ENCODE measurements at places on chromosomes 12 and 14. TPM values are rescaled to one million over a fixed set of nuclear protein-coding genes. Genes with fewer than 3 reads are reported as not detected.

The CDKN3 gene
- not detected for polyA plus RNA-seq

The CFAP54 gene
- polyA plus RNA-seq = 0.13 TPM

The RTN1 gene
- polyA plus RNA-seq = 0.24 TPM

The GPR132 gene
- polyA plus RNA-seq = 37.2 TPM

The SSTR1 gene
- polyA plus RNA-seq = not detected

The KRT7 gene
- not detected for polyA plus RNA-seq

The ALX1 gene
- polyA plus RNA-seq = not detected

The SOCS4 gene
- 2.2 TPM for polyA plus RNA-seq

The FAM222A gene
- 0.10 TPM for polyA plus RNA-seq

The WIF1 gene
- not detected for polyA plus RNA-seq

The HCFC2 gene
- 7.4 TPM for polyA plus RNA-seq

The PELI2 gene
- 0.85 TPM for polyA plus RNA-seq

The CLEC4A gene
- 6.9 TPM for polyA plus RNA-seq

The CCNB1IP1 gene
- 17.6 TPM for polyA plus RNA-seq

The NR1H4 gene
- not detected for polyA plus RNA-seq

The ALKBH2 gene
- 17.6 TPM for polyA plus RNA-seq

The GPR137C gene
- polyA plus RNA-seq = not detected

The KRT72 gene
- not detected for polyA plus RNA-seq

The TBC1D30 gene
- polyA plus RNA-seq = not detected

The ZBTB1 gene
- 57.3 TPM for polyA plus RNA-seq

The TEX52 gene
- not detected for polyA plus RNA-seq

The RNASE8 gene
- polyA plus RNA-seq = not detected

The SERPINA5 gene
- not detected for polyA plus RNA-seq

The HRK gene
- 3.7 TPM for polyA plus RNA-seq

The OR6C2 gene
- polyA plus RNA-seq = not detected

The ARMH4 gene
- polyA plus RNA-seq = 0.50 TPM

The ACSM4 gene
- not detected for polyA plus RNA-seq

The HSPB8 gene
- polyA plus RNA-seq = not detected

The EPYC gene
- not detected for polyA plus RNA-seq

The PPP4R3A gene
- 127 TPM for polyA plus RNA-seq

The LRP6 gene
- not detected for polyA plus RNA-seq

The CHGA gene
- polyA plus RNA-seq = 0.44 TPM

The GYS2 gene
- polyA plus RNA-seq = not detected

The AQP2 gene
- not detected for polyA plus RNA-seq

The CACNA1C gene
- polyA plus RNA-seq = 0.06 TPM

The VWF gene
- polyA plus RNA-seq = 0.11 TPM

The TAS2R43 gene
- not detected for polyA plus RNA-seq

The TPPP2 gene
- not detected for polyA plus RNA-seq

The KCNMB4 gene
- polyA plus RNA-seq = 0.19 TPM

The PALS1 gene
- polyA plus RNA-seq = 2.4 TPM

The TAS2R9 gene
- polyA plus RNA-seq = not detected

The PLA2G1B gene
- polyA plus RNA-seq = not detected

The LYZ gene
- polyA plus RNA-seq = 9.2 TPM

The LBHD2 gene
- not detected for polyA plus RNA-seq

The CFAP251 gene
- not detected for polyA plus RNA-seq

The INHBC gene
- polyA plus RNA-seq = not detected

The UNC79 gene
- polyA plus RNA-seq = not detected

The TMEM233 gene
- not detected for polyA plus RNA-seq

The FGF23 gene
- polyA plus RNA-seq = not detected

The NACA gene
- 1,127 TPM for polyA plus RNA-seq

The CLEC4C gene
- 1.3 TPM for polyA plus RNA-seq

The KLRC3 gene
- not detected for polyA plus RNA-seq

The TAS2R20 gene
- polyA plus RNA-seq = not detected

Data from IgD-negative memory B cell (primary cell).